ENCODE measurements at places on chromosomes 5 and 9. TPM values are rescaled to one million over a fixed set of nuclear protein-coding genes. Genes with fewer than 3 reads are reported as not detected.

PRR16 gene
- total RNA-seq: 13.2 TPM

SCGB3A2 gene
- total RNA-seq: not detected

SLC25A25 gene
- 36.1 TPM for total RNA-seq

GDNF gene
- total RNA-seq: 12.3 TPM

CAVIN4 gene
- total RNA-seq: 3.7 TPM

SLC36A3 gene
- total RNA-seq: not detected

SYK gene
- under 0.01 TPM for total RNA-seq

PCDHGA6 gene
- 4.8 TPM for total RNA-seq

LCN12 gene
- total RNA-seq: not detected

TNC gene
- total RNA-seq: 326 TPM

SH3RF2 gene
- total RNA-seq: 4.2 TPM

BTNL8 gene
- total RNA-seq: not detected

AMACR gene
- 10.0 TPM for total RNA-seq

VDAC1 gene
- total RNA-seq: 364 TPM

ADAMTS16 gene
- 0.57 TPM for total RNA-seq

TESK1 gene
- total RNA-seq: 14.9 TPM

SPINK5 gene
- total RNA-seq: not detected

FAT2 gene
- total RNA-seq: under 0.01 TPM

WWC1 gene
- 4.7 TPM for total RNA-seq

FOXD4L3 gene
- total RNA-seq: not detected

AGXT2 gene
- total RNA-seq: not detected

IRX2 gene
- not detected for total RNA-seq

TMC1 gene
- total RNA-seq: 0.86 TPM

FAM163B gene
- 2.2 TPM for total RNA-seq

PSD2 gene
- under 0.01 TPM for total RNA-seq

JAKMIP2 gene
- total RNA-seq: 0.22 TPM

RABEPK gene
- total RNA-seq: 38.4 TPM

TRIM52 gene
- total RNA-seq: 6.2 TPM

PCDHB15 gene
- total RNA-seq: 0.14 TPM

CCDC192 gene
- total RNA-seq: not detected

PIP5K1B gene
- under 0.01 TPM for total RNA-seq

SHC3 gene
- 15.3 TPM for total RNA-seq

SMIM23 gene
- total RNA-seq: not detected

PCDHGA1 gene
- 0.88 TPM for total RNA-seq

GPX8 gene
- 102 TPM for total RNA-seq

Data from placental pericyte (primary cell).